Head of caudate nucleus (tissue), 42 donors: ENCODE measurements at places on chromosomes 11 and 22.

DNA sequence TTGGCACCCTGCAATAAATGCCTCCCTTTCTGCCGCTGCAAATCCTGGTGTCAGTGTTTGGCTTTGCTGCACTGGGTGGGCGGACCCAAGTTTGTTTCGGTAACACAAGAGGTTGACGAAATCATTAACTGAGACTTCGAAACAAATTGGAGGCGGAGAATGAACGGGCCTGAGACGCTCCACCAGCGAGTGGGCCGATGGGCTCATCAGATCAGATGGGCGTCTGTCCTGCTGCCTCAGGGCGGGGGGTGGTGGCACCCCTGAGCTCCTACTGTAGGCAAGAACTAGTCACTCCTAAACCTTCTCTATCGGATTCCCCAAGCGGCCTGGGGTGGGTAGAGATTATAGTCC is 918 bp upstream of the CAPN5 start:
- DNase-seq: peak; percentile 30

GRCh38 chr22:31951194-31952093 is 7.1 kb downstream of the YWHAH start:
- DNase-seq: no peak

- DNase-seq: no peak
These were observed 4.5 kb downstream of the OR9Q2 start for GRCh38 chr11:58193391-58193790.

DNA sequence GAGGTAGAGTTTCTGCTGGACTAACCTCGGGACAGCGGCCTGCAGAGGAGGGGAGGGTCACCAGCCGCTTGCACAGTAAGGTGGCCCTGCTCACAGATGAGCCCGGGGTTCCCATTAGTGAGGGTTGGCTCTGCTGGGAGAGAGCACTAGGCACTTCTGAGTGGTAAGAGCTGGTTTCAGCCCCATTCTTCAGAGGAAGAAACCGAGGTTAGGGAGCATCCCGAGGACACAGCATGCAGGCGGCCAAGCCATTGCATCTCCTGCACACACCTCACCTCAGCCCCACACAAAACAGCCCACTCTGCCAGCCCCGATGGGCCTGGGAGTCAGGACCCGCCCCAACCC is 99.3 kb downstream of the MED15 start:
- DNase-seq: no peak

- no peak for DNase-seq
These were observed 376.8 kb downstream of the TBC1D22A start for GRCh38 chr22:47139013-47139789.

- DNase-seq: no peak
These were observed 38.0 kb downstream of the OSBPL5 start for GRCh38 chr11:3126901-3127691.

GRCh38 chr11:130096823-130097222 is 27.1 kb downstream of the APLP2 start:
- no peak for DNase-seq

- no peak for DNase-seq
These were observed 108.4 kb upstream of the CSNK2A3 start for GRCh38 chr11:11461473-11461872.

DNA sequence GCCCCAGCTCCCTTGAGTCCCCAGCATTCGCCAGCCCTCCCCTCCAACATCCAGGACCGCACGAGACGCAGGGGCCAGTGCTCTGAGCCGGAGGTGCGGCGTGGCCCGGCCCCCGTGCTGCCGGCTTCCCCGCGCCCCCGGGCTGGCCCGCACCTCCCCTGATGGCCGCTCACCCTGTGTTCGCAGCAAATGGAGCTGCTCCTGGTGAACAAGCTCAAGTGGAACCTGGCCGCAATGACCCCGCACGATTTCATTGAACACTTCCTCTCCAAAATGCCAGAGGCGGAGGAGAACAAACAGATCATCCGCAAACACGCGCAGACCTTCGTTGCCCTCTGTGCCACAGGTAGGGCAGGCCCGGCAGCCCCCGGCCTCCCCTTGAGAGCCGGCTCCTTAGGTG is 2.7 kb downstream of the CCND1 start:
- no peak for DNase-seq

- DNase-seq: no peak
These were observed 119.8 kb upstream of the ANO1 start for GRCh38 chr11:69958308-69958707.

DNA sequence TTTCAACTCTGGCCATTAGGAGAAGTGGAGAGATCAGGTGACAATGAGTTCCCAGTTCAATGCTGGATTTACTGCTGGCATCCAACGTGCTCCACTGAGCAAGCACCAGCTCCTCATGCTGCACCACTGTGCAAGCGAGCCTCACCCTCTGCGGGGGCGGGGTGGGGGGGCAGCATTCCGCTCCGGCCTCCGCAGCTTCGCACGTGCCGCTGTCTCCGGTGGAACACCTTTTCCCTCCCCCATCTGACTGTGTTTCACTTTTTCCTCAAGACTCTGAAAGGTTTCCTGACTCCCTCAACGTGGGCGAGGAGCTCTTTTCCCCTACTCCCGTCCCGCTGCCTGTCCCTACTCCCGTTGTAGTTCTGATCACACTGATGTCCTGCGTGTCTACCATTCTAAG is 835 bp upstream of the RHOD start:
- DNase-seq: peak; percentile 78

DNA sequence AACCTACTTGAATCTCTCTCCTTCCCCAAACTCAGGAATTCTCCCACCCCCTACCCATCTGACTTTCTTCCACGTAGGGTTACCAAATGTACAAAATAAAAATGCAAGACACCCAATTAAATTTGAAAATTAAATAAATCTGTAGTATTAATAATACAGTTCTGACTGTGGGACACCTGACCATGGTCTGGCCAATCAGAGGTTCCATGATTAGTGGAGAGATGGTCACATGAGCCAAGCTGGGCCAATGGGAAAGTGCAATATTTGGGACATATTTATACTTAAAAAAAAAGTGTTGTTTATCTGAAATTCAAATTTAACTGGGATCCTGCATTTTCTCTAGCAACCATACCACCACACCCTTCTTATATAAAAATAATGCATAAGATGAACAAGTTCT is 29.8 kb upstream of the ASPHD2 start:
- no peak for DNase-seq

DNA sequence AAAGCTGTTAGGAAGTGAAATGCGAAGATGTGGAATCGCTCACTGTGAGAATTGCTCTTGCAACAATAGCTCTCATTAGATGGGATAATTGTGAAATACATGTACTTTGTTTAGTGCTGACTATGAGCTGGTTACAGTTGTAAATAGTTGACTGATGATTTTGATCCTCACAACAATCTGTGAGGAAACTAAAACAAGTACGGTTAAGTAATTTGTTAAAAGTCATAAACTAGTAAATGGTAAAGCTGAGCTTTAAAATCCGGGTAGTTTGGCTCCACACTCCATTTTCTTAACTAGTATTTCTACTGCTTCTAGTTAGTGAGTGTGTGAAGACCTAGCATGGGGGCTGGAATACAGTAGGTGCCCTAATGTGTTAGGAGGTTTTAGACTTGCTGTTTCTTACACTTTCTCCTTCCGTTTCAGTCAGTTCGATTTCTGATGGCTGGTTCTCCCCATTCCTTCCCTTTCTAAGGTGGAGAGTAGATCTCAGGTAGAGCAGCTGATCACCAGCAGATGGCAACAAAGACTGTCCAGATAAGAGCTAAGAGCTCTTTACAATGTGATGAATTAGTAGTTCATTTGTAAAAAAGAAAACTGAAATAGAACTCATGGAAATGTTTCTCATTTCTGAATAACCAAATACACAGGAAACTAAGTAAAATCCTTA is 16.3 kb upstream of the CYP2R1 start:
- DNase-seq: no peak

DNA sequence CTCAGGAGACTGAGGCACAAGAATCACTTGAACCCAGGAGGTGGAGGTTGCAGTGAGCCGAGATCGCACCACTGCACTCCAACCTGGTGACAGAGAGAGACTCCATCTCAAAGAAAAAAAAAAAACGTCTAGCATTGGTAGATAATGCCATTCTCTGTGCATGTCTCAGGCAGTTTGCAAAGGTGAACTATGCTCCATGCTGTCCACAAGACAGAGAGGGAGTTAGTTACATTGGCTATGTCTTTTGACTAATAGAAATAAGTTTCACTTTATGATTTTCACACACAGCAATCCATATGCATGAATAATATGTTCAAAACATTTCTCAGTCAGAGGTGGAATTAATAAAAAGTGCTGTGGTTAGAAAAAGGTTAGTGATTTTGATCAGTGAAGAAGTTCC is 591.4 kb downstream of the ETS1 start:
- no peak for DNase-seq

GRCh38 chr11:69870766-69871165 is 51.5 kb upstream of the FGF3 start:
- no peak for DNase-seq

DNA sequence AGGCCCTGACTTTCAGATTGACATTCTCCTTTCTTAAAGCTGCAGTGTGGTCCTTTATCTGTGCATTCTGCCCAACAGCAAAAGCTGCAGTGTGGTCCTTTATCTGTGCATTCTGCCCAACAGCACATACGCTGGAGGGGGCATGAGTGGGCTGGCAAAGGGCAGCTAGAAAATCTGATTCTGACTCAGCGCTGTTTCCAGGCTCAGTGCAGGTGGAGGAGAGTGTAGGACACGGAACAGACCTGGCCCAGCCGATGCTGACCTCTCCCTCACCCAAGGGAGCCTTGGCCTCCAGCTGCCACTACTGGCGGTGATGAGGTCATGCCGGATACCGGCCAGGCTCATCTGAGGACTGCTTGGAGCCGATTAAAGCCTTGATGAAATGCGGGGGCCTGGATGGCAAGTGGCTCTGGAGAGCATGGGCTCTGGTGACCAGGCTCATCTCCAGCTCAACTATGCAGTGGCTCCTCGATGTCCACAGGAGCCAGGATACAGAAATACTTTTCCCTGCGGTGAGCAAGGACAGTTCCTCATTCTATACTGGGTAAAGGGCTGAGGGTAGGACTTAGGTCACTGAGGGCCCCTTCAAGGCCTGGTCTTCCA is 84.6 kb downstream of the CLPB start:
- no peak for DNase-seq

DNA sequence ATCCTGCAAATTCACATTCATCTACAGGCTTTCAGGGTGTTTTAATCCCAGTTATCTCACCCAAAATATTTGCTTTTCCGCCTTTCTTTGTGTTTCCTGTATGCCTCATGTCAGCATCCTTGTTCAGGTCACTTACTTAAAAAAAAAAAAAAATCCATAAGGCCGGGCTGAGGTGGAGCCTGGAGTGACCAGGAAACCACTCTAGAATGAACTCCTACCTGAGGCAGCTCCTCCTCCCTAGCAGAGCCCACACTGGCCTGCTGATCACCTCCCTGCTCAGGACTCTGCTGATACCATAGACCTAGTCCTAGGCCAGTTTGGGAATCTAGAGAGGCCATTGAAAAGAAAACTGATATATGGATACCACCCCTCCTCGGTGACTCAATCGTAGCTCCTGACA is 8.7 kb upstream of the DGAT2 start:
- no peak for DNase-seq

- DNase-seq: no peak
These were observed 57.1 kb upstream of the TIMP3 start for GRCh38 chr22:32744176-32744959.

- no peak for DNase-seq
These were observed 109.7 kb upstream of the TMEM45B start for GRCh38 chr11:129705933-129706332.

DNA sequence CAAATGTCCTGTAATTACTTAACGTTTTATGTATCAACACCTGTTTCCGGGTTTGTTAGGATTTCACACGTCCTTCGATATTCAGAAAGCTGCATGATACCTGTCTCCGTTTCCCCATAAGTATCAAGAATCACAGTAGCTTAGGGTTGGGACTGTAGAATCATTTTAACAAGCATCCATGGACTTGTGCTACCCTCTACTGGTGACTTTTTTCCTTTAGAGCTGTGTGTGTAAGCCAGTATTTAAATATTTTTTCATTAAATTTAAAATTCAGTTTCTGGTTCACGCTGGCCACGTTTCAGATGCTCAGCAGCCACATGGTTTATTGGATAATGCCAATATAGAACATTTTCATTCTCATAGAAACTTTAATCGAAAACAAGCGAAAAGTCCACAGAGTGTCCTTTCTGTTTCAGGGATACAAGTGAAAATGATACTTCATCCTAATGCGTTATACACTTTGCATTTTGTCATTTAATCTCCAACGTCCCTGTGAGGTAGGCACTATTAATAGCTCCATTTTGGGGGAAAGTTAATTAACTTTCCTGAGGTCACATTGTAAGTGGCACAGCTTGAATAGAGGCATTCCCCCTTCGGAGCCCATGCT is 61.5 kb upstream of the SLC25A18 start:
- peak; percentile 44 for DNase-seq

DNA sequence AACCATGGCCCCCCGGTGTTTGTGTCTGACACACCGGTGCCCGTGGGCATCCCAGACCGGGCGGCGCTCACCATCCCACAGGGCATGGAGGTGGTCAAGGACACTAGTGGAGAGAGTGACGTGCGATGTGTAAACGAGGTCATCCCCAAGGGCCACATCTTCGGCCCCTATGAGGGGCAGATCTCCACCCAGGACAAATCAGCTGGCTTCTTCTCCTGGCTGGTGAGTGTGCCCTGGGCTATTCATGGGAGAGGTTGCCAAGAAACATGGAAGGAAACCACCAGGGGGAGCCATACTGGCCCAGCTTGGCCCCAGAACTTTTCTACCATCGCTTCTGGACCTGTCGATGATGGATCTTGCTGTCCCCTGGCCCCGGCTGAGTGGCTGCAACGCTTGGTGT is 36.5 kb downstream of the PRDM11 start:
- DNase-seq: no peak

- DNase-seq: no peak
These were observed 79.0 kb downstream of the ABTB2 start for GRCh38 chr11:34278693-34279297.

GRCh38 chr22:19130959-19131684 is at the start of gene TSSK2:
TSSK2 (plus strand) TSS chr22:19131308; CDS start chr22:19131400, 92 bp downstream.
- no peak for DNase-seq

GRCh38 chr11:130645164-130645842 is 196.9 kb downstream of the ADAMTS15 start:
- DNase-seq: no peak

DNA sequence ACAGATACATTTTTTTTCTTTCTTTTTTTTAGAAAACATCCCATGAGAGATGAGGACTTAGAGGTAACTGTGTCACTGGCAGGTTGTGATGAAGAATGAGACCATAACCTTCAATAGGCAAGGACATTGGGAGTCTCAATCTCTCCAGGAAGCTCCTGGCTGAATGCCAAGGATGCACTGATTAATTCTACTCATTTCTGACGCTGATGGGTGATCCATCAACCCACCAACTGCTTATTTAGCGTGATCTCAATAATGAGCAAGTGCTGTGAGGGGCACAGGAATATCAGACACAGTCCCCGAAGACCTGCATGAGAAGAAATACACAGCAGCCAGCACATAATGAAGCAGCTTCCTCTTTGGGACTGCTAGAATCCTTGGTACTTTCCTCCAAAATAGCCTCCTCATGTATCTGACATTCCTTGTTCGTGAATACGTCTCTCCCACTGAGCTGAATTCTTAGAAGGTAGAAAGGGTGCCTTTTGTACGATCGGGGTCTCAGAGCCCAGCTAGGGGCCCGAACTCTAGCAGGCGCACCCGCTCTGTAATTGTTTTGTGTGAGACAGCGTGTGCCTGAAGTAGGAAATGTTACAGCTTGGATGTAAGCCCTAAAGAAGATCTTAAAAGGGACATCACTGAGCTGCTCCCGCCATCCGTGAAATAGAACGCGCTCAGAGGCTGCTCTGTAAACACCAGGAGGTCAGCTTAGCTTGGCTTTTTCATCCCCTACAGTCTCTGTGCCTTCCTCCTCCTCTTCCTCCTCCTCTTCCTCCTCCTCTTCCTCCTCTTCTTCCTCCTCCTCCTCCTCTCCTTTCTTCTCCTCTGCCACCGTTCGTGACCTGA is 7.2 kb downstream of the CLMP start:
- DNase-seq: no peak

GRCh38 chr11:62755086-62755615 is 1.2 kb upstream of the ZBTB3 start:
- no peak for DNase-seq
